ENCODE measurements at places on chromosomes 12 and 14.

- DNase-seq, result no peak
Observed at GRCh38 chr12:104334581-104334980, 31.0 kb downstream of the EID3 start.

DNA sequence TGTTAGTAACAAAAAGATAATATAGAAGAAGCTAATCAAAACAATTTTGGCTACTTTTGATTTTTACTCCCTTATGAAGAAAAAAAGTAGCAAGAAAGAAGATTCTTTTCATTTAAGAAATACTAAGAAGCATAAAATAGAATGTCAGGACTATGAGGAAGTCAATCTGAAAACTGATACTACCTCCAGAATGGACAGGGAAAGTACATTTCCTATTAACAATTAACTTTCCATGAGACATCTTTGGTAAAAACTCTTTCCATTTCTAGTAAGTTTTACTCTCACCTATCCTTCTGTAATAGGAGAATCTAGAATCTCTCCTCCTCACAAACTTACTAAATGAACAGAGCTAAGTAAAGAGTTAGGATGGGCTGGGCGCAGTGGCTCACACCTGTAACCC, 51.3 kb upstream of the NPFF start:
- DNase-seq, result no peak

DNA sequence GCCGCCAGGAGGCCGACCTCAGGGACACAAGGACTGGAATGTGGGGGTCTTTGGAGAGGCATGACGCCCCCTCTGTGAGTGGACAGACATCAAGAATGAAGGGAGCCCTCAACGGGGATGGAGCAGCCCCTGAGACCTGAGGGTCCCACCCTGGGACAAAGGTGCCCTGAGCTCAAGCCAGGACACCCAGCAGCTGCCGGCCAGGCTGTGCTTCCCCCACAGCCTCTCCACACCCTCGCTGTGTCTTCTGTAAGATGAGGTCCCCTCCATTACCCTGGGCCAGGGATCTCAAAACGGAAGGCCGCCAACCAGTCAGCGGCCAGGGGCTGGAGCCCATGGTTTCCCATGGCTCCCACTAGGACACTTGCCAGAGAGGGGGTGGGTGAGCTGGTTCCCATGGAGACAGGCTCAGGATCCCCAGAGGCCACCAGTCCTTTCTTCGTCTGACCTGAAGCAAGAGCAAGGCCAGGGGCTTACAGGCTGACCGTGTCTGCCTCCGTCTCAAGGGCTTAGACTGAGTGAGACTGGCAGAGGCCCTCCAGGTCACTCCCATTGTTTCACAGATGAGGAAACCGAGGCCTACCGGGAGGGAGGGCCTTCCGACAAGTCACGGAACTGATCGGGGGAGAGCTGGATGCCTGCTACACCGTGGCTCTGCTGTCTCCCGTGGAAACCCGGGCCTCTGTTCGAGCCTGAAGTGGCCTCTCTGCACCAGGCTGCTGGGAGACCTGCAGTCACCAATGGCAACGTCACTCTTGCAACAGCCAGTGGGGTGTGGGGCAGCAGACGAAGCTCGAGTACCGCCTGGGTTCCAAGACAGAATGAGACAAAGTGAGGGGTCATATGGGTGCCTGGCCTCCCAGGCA, 91.7 kb upstream of the DIO3 start:
- DNase-seq, result no peak

DNA sequence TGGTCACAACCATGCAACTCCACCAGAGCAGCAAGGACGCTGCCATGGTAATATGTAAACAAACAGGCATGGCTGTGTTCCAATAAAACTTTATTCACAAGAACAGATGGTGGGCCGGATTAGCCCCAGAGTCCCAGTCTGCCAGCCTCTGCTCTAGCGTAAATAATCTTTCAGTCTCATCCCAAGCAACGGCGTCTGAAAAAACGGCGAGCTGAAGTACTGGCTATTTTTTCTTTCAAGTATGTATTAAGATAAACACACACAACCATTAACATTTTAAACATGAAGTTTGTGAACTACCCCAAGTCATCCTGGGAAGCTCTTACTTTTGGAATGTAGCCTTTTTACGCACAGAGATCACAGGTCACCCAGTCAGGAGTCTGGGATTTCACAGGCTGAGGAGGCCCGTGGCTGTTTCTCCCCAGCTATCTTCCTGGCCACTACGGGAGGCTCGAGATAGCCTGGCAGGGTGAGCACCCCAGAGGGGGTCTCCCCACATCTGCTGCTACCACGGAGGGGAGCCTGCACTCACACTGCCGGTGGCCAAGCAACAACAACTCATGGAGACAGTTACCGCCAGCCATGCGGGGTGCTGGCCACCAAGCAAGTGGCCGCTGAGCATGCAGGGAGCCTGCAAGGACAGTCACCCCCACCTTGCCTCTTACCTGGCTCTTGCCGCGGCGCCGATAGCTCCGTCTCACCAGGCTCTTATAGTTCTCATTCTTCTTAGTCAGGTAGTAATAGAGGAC, 124.6 kb downstream of the RFLNA start:
- DNase-seq, result no peak

GRCh38 chr14:88941414-88941813, 117.0 kb downstream of the TTC8 start:
- DNase-seq, result no peak

DNA sequence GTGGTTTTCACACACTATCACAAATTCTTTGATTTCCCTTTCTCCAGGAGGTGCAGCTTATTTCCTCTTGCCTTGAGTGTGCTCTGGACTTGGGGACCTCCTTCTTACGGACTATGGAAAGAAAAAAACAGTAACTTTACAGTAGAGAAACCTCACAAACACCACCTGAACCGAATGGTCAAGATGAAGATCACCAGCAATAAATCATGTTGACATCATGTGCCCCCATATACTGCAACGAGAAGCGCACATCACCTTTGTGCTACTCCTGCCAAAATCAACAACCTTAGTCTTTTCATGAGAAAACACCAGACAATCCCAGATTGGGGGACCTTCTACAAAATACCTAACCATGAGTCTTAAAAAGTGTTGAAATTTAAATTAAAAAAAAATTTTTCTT, 13.3 kb upstream of the NYNRIN start:
- no peak for DNase-seq

GRCh38 chr14:62670526-62670925, 374.7 kb downstream of the KCNH5 start:
- no peak for DNase-seq

DNA sequence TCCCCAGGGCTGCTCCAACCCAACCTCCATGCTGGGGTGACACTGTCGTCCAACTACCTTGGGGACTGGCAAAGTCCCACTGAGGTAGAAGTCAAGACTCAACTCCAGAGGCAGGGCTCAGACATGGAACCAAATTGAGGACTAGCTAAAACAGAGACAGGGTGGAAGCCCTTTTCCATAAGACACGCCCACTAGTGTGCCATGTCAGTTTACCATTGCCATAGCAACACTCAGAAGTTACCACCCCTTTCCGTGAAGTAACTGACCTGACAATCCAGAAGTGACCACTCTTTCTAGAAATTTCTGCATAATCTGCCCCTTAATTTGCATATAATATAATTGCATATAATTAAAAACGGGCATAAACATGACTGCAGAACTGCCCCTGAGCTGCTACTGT, 409.6 kb downstream of the MED13L start:
- DNase-seq, result no peak

GRCh38 chr14:62117751-62118105, 355.5 kb downstream of the SNAPC1 start:
- no peak for DNase-seq

DNA sequence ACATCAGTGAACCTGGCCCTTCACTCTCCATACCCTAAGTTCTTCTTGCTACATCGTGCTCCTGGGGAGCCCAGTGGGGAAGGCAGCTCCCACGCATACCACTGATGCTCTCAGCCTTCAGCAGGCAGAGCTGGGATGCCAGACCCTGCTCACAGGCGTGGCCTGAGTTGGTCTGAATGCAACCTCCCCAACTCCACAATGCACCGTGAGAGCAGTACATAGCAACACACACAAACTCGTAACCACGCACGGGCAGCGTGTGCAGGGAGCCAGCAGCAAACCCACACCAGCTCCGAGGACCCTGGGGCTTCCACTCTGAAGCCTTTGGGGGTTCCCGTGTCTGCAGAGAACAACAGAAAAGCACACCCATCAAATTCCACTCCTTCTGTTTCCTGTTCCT, 37.3 kb downstream of the ANO2 start:
- DNase-seq, result no peak

DNA sequence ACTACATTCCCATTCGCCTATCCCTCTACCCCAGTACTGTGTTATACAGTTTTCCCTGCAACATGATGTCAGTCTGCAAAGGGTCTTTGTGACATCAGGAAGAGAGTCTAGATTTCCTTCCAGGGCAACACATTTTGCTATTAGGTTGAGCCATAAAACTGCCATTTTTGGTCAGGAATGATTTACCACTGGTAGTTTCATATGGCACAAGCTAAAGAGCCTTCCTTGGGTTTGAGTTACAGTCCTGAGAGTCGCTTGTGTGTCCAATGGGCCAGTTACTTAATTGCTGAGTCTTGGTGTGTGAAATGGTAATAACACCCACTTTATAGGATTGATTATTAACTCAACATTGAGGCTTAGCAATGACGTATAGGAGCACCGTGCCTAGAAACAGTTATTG, 22.6 kb upstream of the AMIGO2 start:
- no peak for DNase-seq

GRCh38 chr14:23364164-23365035, 572 bp downstream of the EFS start:
- DNase-seq, result no peak

GRCh38 chr14:104682107-104682593, 7.3 kb upstream of the INF2 start:
- DNase-seq, result no peak

DNA sequence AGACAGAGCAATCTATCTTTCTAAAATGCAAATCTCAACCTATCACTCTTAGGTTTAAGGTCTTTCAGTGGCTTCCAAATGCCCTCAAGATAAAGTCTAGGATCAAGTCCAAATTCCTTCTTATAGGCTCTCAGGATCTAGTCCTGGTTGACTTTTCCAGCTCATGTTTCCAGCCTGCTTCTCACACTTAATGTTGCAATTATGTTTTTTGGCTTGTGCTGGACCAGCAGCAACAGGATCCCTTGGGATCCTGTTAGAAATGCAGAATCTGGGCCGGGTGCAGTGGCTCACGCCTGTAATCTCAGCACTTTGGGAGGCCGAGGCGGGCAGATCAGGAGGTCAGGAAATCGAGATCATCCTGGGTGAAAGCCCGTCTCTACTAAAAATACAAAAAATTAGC, 10.6 kb downstream of the GPR33 start:
- no peak for DNase-seq

GRCh38 chr12:6905414-6906040, 905 bp downstream of the LRRC23 start:
- no peak for DNase-seq

DNA sequence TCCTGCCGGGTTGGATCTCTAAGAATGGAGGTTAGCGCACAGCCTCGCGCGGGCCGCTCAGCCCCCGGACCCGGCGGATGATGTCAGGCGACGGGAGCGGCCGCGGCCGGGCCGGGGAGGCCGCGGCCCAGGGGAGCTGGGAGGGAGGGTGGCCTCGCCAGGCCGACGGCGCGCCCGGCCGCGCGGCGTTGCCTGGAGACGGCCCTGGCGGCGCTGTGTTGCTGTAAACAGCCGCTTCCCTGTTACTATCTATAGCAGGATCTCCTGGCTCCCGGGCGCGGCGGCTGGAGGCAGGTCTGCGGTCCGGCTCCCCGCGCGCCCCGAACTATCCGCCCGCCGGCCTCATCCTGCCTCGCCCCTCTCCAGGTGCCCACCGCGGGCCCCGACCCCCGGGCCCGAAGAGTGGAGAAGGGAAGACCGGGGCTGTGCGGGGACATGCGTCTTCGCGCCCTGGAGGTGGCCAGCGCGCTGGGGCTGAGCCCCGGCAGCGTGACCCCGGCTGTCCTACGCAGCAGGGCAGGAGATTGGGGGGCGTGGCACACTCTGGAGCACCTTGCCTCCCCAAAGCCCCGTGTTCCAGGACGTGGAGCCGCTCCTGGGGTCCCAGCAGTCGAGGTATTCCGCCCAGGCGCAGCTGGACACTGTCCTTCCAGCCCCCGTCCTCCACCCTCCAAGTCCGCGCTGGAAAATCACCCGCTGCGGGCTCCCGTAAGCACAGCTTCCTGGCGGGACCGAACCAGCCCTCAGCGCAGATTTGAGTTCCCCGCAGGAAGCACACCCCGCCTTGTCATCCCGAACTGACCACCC, 1.4 kb upstream of the FOS start:
- DNase-seq, result peak; percentile 50

DNA sequence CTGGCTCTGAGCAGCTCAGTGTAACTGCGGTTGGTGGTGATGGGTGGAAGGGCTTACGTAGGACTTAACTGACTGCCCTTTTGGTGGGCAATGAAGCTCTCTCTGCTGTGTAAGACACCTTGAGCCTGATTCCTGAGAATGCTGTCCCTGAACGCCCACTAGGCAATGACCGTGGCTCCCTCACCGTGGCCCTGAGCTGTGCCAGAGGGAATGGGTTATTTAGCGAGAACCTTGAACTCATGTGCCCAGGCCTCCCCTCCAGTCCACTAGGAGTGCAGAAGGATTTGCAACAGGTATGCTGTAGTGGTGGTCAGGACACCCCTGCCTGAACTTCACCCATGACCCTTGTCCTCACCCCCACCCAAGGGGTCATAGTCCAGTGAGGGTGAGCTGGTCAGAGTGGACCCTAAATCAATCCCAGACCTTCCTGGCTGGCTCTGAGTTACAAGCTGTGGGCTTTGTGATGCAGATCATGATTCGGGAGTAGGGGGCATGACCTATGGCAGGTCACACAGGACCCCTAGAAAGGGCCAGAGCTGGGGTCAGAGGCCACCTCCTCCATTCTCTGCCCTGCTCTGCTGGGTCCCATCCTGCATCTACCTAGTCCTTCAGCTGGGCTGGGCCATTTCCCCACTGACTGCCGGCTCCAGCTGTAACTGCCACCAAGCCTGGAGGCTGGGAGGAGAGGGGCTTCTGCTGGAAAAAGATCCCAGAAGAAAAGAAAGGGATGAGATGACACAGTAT, 14.5 kb upstream of the ANKRD33 start:
- no peak for DNase-seq
